ENCODE measurements at places on chromosomes 5 and 9. TPM values are rescaled to one million over a fixed set of nuclear protein-coding genes. Genes with fewer than 3 reads are reported as not detected.

DNA sequence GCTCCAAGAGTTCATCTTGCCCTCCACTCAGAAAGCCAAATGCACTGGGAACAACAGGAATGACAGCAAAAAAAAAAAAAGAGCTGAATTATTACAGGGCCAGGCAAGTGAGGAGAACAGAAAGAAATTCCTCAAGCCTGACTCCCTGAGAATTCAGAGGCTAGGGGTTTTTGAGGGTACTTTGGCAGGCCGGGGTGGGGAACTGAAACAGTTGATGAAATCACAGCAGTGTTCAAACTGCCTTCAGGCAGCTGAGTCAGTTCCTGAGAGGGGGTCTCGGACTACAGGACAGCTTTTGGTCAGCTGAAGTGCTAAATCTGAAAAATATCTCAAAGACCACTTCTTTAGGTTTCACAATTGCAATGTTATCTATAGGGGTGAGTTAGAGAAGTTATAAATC is 419.4 kb downstream of the SEMA5A start:
- no peak for DNase-seq

DNA sequence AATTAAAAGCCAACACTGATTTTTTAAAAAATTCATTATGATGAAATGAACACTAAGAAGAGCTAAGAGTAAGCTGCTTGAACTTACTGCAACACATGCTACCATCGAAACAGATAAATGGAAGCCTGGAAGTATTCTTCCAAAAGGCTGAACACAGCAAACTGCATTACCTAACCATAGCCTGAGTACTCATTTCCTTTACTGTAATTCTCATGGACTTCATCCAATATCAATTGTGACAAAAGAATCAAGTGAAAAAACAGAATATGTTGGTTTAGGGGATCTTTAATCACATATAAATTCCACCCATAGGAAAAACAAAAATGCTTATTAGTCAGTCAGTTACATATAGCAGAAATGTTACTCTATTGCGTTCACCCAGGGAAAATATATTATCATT is 68.5 kb downstream of the DROSHA start:
- DNase-seq: no peak

- peak; percentile 28 for DNase-seq
These were observed 4.7 kb downstream of the SKP2 start for GRCh38 chr5:36156619-36157018.

DNA sequence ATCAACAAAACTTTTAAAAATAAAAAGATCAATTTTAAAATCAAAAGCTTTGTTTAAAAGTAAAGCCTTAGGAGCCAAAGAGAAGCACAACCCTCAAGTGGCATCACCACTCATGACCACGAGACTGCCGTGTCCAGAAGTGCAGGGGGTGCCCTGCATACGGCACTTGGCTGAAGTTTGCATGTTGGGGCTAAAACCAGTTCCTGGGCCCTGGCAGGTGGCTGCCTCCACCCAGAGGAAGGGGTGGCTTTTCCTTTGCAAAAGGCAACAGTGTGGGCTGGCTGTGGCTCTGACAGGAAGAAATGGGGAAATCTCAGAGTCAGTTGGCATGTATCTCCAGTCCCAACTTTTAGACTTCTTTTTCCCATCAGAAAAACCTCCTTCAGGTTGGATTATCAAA is 15.3 kb downstream of the TRMO start:
- no peak for DNase-seq

Gene TSC1
- polyA plus RNA-seq: 26.1 TPM

Gene QRFP
- not detected for polyA plus RNA-seq
